Activated naive CD8-positive, alpha-beta T cell treated with anti-CD3 and anti-CD28 coated beads for 36 hours (primary cell): ENCODE measurements at places on chromosomes 5 and 9.

DNA sequence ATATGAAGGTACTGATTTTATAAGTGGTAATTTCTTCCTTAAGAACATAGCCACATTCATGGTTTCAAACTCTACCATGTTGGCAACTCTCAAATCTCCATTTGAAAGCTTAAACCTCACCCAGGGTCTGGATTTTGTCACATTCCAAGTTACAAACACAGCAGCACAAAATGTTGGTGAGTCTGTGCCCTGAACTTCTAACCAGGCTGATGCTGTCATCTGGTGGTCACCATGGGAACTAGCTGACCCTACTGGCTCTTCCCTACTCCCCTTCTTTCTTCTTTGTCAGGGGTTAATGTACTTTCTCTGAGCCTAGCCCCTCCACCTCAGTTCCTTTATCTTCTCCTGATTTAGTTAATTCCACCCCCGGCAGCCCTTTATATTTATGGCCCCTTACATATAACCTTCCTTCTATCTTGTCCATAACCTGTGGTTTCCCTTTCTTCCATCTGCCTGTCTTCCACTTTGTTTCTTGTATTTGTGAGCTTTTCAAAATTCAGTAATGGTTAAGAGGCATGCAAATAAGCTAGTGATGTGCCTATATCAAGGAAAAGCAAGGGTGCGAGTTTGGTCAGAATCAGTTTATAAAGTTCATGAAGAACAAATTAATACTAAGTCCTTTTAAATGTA, 35.9 kb downstream of the TGFBR1 start:
- peaks cover 37% of the 10 kb centered on the region for H3K36me3 ChIP-seq
- H3K27me3 ChIP-seq, result no peaks in the 10 kb centered on the region
- peak; percentile 33 for DNase-seq
- no peak overlapping the region for H3K4me3 ChIP-seq
- H3K27ac ChIP-seq, result no peak overlapping the region
- H3K4me1 ChIP-seq, result peaks cover 35% of the 10 kb centered on the region

- no peaks in the 10 kb centered on the region for H3K4me1 ChIP-seq
- H3K27ac ChIP-seq, result no peak overlapping the region
- no peak for DNase-seq
- no peak overlapping the region for H3K4me3 ChIP-seq
- peaks cover 9% of the 10 kb centered on the region for H3K27me3 ChIP-seq
- no peaks in the 10 kb centered on the region for H3K36me3 ChIP-seq
These were observed 297.3 kb upstream of the SMARCA2 start for GRCh38 chr9:1717882-1718281.

DNA sequence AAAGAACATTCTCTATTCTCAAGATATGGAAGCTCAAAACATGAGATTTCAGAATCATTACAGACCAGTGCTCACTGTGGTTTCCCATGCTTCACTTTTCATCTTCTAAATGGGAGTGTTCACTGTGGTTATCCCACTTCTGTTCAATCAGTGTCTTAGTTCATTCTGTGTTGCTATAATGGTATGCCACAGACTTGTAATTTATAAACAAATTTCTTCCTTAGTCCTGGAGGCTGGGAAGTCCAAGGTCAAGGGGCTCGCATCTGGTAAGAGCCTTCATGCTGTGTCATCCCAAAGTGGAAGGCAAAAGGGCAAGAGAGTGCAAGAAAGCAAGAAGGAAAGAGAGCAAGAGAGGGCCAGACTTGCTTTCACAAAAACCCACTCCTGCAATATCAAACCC, 146.3 kb downstream of the TTC39B start:
- H3K27ac ChIP-seq, result no peak overlapping the region
- no peak for DNase-seq
- H3K4me3 ChIP-seq, result no peak overlapping the region
- H3K27me3 ChIP-seq, result no peaks in the 10 kb centered on the region
- H3K4me1 ChIP-seq, result no peaks in the 10 kb centered on the region

GRCh38 chr5:132055808-132056609, 4.4 kb upstream of the IL3 start:
- no peak for DNase-seq
- no peak overlapping the region for H3K27ac ChIP-seq
- no peaks in the 10 kb centered on the region for H3K36me3 ChIP-seq
- H3K4me1 ChIP-seq, result peaks cover 10% of the 10 kb centered on the region

DNA sequence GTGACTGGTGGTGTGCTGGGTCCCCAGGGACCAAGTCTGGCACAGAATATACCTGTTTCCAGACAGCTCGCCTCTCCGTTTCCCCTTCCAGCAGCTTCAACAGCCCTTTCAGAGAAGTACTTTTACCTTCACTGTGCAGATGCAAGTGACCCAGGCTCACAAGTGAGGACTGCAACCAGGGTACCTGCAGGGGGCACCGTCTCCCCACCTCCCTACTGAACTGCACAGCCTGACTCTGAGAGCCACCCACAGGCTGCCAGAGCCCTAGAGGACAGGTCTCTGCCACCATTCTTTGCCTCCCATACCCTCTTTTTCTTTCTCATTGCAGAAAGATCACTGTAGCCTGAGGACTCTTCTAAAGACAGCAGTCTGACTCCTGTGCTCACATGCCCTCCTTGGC, 15.4 kb downstream of the IL9 start:
- H3K4me1 ChIP-seq, result no peaks in the 10 kb centered on the region
- no peaks in the 10 kb centered on the region for H3K36me3 ChIP-seq
- no peak for DNase-seq
- H3K27ac ChIP-seq, result no peak overlapping the region
- H3K4me3 ChIP-seq, result no peak overlapping the region
- peaks cover 15% of the 10 kb centered on the region for H3K27me3 ChIP-seq

GRCh38 chr5:109407913-109408312, 1.9 kb downstream of the PJA2 start:
- peak overlapping the region; percentile 100 for H3K27ac ChIP-seq
- DNase-seq, result no peak
- peak overlapping the region; percentile 96 for H3K4me3 ChIP-seq
- no peaks in the 10 kb centered on the region for H3K27me3 ChIP-seq

- no peaks in the 10 kb centered on the region for H3K36me3 ChIP-seq
- H3K4me3 ChIP-seq, result no peak overlapping the region
- H3K4me1 ChIP-seq, result no peaks in the 10 kb centered on the region
- H3K27ac ChIP-seq, result no peak overlapping the region
These were observed 339.2 kb downstream of the MED10 start for GRCh38 chr5:6039111-6039510.

- no peak overlapping the region for H3K4me3 ChIP-seq
- no peaks in the 10 kb centered on the region for H3K36me3 ChIP-seq
- no peak overlapping the region for H3K27ac ChIP-seq
- H3K27me3 ChIP-seq, result peaks cover 23% of the 10 kb centered on the region
These were observed 30.1 kb upstream of the TENT2 start for GRCh38 chr5:79582186-79582585.

- DNase-seq, result no peak
- H3K4me1 ChIP-seq, result no peaks in the 10 kb centered on the region
- peaks cover 13% of the 10 kb centered on the region for H3K27me3 ChIP-seq
- H3K4me3 ChIP-seq, result no peak overlapping the region
- H3K27ac ChIP-seq, result no peak overlapping the region
These were observed 47.6 kb upstream of the SHOC1 start for GRCh38 chr9:111842313-111842712.

- H3K4me1 ChIP-seq, result peaks cover 11% of the 10 kb centered on the region
- peak overlapping the region; percentile 76 for H3K27ac ChIP-seq
- no peaks in the 10 kb centered on the region for H3K27me3 ChIP-seq
- H3K36me3 ChIP-seq, result peaks cover 5% of the 10 kb centered on the region
These were observed 1060.6 kb upstream of the ACO1 start for GRCh38 chr9:31323726-31324444.
